ENCODE measurements at places on chromosomes 16 and 17.

- DNase-seq = no peak
These were observed 69.0 kb upstream of the AMZ2 start for GRCh38 chr17:68178831-68179230.

DNA sequence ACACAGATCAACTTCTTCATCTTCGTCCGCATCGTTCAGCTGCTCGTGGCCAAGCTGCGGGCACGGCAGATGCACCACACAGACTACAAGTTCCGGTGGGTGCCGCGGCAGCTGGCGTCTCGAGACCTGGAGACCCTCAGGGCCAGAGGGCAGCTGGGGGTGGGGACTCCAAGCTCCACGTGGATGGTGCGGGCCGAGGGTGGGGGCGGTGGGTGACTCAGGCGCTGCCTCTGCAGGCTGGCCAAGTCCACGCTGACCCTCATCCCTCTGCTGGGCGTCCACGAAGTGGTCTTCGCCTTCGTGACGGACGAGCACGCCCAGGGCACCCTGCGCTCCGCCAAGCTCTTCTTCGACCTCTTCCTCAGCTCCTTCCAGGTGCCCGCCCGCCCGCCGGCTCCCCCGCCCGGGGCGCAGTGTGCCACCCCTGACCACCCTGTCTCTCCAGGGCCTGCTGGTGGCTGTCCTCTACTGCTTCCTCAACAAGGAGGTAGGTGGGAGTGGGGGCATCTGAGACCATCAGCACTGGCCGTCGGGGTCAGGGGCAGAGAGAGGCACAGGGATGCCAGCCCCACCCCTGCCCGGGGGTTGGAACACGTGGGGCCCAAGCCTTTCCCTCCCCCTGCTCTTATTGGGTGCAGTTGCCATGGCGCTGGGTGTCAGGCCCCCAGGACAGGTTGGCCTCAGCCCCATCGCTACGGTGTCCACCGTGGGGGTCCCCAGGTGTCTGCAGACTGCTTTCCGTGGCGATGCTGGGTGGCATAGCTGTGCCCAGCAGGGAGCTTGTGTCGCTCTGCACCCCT is 8.8 kb downstream of the GCGR start:
- no peak for DNase-seq

GRCh38 chr16:13529193-13529982 is 390.6 kb upstream of the ERCC4 start:
- no peak for DNase-seq

- peak; percentile 45 for DNase-seq
These were observed 1.1 kb downstream of the PGAP6 start for GRCh38 chr16:380762-381011.

DNA sequence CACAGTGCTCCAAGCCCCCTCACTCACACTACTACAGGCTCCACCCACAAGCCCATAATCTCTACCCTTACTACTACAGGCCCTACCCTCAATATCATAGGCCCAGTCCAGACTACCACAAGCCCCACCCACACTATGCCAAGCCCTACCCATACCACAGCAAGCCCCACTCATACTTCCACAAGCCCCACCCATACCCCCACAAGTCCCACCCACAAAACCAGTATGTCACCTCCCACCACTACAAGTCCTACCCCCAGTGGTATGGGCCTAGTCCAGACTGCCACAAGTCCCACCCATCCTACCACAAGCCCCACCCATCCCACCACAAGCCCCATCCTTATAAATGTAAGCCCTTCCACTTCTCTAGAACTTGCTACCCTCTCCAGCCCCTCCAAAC is 13.8 kb downstream of the RIPOR1 start:
- DNase-seq = peak; percentile 87

DNA sequence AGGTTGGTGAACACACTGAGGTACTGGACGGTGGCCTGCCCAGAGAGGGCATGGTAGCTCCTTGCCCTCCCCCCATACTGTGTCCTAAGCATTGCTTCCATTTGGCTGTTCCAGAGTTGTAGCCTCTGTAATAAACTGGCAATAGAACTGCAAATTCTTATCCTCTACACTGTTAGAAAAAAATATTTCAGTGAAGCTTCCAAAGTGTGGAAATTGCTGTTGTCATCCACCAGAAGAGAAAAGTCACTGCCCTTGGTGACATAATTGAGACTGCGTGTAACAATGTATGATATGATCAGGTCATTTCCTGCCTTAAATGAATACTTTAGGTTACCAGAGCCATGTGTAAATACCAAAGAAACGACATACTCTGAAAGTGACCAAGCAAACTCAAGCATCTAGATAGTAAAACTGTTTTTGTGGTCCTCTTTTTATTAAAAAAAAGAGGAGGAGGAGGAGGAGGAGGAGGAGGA is 65.9 kb downstream of the CEP95 start:
- DNase-seq = peak; percentile 50

DNA sequence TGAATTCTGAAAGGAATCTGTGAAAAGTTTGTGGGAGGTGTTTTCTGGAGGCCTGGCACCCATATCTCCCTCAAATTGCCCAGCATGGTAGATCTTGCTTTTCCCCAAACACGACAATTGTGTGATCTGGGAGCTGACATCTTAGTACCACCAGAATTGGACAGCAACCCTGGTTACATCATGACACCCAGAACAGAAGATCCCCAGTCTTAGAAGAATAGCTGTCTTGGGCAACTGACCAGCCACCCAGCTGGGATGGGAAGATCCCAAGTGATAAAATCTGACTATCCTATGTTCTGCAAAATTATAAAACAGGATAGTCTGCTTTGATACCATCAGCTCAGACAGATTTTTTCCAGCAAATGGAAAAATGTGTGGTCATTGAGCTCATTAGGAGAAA is 235.3 kb downstream of the CDH13 start:
- DNase-seq = no peak

GRCh38 chr16:74795104-74795503 is 20.5 kb upstream of the FA2H start:
- DNase-seq = no peak

DNA sequence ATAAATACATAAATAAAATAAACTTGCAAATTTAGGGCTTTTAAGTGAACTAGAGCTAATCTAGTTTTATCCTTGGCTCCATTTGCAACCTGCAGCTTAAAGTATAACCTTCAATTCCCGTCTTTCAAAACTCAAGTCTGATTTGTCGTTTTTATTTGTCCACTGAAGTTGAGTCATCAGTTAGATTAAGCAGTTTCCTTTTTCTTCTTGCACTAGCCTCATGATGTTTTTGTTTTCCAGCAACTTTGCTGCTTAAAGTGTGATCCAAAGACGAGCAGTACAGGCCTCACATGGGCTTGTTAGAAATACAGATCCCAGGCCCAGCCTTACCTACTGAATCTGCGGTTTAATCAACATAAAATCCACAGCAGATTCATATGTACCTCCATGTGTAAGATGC is 13.8 kb downstream of the ARSG start:
- no peak for DNase-seq

DNA sequence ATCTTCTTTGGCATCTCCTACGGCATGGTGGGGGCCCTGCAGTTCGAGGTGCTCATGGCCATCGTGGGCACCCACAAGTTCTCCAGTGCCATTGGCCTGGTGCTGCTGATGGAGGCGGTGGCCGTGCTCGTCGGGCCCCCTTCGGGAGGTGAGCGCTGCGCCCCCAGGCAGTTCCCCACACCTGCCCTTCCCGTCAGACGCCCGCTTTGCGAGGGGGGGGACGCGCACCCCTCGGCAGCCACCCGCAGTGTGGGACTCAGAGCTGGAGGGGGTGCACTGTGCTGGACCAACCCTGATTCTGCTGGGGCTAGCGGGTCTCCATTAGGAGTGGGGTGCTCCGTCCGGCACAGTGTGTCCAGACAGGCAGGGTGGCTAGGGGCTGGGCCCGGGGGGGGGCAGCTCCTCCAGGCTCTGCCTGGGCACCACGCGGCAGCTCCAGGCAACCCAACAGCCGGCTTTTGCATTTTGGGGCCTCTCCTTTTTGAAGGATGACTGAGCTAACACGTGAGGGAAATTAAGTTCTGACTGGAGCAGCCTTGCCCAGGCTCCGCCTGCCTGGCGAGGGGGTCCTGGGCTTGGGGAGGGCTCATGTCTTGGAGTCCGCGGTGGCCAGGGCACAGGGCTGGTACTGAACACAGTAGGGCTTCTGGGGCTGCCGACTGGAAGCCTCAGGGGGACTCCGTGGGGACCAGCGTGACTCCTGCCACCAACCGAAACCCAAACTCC is 9.1 kb downstream of the SLC16A3 start:
- DNase-seq = no peak

DNA sequence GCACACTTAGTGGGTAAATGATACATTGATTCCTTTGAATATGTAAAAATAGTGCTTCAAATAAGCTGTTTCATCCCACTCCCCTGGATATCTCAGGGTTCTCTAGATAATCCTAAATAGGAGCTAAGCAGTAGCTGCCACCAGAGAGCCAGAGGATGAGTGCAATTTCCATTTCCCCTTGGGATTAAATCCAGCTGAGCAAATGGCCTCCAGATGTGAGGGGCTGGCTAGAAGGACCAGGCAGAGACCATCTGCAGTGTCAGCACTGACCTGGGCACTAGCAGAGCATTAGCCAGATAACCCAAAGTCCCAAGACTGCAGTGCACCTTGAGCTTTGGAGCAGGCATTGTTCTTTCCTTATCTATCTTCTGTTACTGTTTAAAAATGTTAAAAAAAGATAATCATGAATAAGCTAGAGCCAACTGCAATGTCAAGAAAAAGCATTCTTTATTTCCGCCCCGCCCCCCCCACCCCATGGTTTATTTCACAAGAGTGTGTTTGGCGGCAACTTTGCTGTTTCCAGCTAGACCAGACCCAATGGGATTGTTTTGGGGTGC is 19.5 kb downstream of the GPR179 start:
- no peak for DNase-seq

GRCh38 chr17:7058831-7059447 is 15.0 kb upstream of the SLC16A11 start:
- no peak for DNase-seq

DNA sequence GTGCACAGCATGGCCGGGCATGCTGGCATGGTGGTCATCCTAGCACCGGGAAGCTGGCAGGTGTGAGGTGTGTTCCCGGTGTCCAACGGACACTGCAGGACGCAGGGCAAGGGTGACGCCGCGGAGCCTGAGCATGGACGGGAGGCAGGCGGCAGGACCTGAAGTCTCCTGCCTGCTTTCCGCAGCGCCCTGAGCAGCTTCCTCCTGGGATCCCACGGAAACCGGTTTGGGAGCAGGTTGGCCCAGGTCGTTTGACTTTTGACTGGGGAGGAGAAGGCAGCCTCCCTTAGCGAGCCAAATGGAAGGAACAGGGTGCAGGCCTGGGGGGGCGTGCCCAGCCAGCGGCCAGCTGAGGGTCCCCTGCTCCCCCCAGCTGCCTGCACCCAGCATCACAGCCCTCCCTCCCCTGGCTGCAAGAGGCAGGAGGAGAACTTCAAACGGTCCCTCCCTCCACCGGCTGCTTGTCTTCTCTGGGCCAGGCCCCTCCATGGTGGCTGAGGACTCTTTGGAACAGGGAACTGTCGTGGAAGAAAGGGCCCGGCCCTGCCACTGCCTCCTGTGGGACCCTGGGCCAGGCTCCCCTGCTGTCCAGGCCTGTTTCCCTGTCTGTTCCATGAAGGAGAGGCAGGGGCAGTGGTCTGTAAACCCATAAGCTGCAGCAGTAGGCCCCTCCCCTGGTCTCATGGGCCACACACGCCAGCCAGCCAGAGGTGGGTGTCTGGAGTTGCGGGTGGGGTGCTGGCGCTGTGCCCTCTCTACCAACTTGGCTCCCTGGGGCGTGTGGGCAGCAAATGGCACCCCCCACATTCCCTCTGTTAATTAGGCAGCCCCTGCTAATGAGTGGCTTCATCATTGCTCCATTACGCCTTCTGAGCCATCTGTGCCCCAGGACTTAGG is 7.8 kb upstream of the ADGRG1 start:
- no peak for DNase-seq

DNA sequence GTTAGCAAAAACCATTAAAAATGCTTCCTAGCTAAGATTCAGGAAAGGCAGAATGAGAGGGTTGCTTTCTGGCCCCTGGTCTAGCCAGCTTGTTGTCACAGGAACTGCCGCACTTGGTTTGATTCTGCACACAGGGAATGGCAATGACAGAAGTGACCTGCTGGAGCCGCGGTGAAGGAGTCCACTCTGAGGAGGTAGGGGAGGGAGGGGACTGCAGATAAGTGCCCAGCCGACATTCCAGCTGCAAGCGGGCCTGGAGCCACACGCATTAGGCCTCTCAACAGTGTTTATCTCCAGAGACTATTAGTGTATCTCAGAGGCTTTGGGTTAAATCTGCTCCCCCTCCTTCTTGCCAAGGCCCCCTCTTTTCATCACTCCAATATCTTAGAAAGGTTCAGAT is 38.6 kb downstream of the CDRT15 start:
- DNase-seq = no peak

DNA sequence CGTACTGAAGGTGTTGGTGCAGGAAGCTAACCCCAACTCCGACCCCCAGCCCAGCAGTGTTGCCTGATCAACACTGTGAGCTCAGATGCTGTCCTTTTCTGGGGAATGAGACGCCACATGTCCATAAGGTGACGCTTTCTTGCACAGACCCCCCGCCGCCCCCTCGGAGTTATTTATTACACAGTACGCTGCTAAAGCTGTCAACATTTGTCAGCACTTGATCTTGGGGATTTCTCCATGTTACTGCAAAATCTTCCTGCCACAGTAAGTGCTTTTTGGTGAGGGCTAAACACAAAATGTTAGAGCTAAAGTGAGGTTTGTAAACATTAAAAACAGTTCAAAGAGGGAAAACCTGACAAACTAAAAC is 15.9 kb downstream of the CMTM3 start:
- DNase-seq = no peak

DNA sequence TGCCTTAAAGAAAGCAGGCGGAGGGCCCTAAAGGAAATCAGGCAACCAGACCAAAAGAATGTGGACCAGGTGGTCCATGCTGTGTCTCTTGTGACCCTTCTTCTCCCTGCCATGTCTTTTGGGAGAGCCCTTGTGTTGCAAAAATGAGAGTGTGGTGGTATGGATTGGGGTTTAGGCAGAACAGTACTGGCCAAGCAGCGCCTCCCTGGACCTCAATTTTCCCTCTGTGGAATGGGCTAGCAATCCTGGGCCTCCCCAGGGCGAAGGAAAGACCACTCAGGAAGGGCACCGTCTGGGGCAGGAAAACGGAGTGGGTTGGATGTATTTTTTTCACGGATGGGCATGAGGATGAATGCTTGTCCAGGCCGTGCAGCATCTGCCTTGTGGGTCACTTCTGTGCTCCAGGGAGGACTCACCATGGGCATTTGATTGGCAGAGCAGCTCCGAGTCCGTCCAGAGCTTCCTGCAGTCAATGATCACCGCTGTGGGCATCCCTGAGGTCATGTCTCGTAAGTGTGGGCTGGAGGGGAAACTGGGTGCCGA is 7.6 kb upstream of the NLRC5 start:
- no peak for DNase-seq

- DNase-seq = no peak
These were observed 54.6 kb downstream of the BMERB1 start for GRCh38 chr16:15489016-15489415.

DNA sequence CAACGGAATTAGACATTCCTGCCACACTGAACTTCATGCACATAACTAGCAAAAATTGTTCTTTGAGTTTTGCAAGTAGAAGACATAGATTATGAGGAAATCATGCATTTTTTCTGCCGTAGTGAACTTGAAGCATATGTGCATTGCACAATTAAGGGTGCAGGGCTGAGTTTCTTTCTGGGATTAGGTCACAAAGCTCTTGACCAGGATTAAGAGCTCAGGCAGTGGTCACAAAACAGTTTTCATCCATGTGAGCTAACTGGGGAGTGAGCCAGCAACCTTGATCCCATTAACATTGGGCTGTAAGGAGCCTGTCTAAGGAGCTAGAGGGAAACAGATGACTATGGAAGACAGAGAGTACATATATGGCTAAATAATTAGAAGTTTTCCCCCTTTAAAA is 143.7 kb downstream of the PMP22 start:
- peak; percentile 31 for DNase-seq

GRCh38 chr16:81371106-81371505 is 56.3 kb downstream of the GAN start:
- DNase-seq = peak; percentile 39
